Endodermal cell (in vitro differentiated cells): ENCODE measurements at places on chromosomes 3 and 15. TPM values are rescaled to one million over a fixed set of nuclear protein-coding genes. Genes with fewer than 3 reads are reported as not detected.

- DNase-seq = peak; percentile 87
Measured at GRCh38 chr3:2156244-2156847, 57.7 kb downstream of the CNTN4 start.

- no peak for DNase-seq
Measured at GRCh38 chr3:64398476-64398875, 173.2 kb upstream of the PRICKLE2 start.

Gene TAGLN3
- total RNA-seq = 1.1 and 1.4 TPM in 2 replicates

DNA sequence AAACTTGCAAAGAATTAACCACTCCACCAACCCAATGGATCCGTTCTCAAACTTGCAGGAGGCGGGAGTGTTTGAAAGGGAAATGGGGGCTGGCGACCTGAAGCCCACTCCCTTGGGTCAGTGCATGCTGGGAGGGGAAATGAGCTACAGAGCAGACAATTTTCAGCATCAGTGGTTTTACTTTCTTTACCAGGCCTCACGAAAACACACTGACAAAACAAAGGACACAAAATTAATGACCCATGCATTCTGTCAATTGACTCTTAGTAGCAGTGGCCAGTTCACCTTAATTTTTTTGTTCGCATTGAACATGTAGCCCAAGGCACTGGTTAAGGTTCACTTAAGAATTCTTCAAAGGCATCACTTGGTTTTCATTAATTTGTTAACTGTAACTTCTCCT lies 413.5 kb downstream of the MECOM start:
- no peak for DNase-seq

Gene TMEM108
- 4.8 and 5.5 TPM in 2 replicates for total RNA-seq
